ENCODE measurements at places on chromosomes 11 and 22.

DNA sequence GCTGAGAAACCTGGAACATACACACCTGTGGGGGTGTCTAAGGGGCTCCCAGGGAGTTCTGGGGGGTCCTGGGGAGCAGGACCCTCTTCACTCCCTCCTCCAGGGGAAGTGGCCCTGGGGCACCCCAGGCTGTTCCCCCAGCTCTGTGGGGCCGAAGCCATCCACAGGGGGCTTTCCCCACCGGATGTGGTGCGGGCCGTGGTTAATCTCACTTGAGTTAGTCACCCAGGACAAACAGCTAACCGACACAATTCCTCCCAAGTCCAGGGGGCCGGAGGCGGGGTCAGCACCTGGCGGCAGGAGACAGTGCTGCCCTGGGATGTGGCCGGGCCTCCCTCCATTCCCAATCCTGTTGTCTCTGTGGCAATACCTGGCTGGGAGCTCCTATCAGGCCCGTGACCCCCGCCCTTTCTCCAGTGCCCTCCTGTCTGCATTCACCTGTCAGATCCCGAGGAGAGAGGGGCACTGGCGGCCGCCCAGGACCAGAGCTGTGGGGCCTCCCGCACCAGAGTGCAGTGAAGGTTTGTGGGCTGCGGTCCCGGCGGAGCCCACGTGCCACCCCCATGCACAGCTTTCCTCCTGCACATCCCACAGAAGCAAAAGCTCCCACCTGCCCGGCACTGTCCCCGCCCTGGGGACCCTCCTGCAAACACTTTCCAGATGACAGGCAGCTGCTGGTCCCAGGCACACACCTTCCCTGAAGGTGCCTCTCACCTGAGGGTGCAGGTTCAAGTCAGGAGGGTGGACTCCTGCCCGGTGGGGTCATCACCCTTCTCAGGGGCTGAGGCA lies 5.2 kb upstream of the MUC5AC start:
- no peak for DNase-seq

DNA sequence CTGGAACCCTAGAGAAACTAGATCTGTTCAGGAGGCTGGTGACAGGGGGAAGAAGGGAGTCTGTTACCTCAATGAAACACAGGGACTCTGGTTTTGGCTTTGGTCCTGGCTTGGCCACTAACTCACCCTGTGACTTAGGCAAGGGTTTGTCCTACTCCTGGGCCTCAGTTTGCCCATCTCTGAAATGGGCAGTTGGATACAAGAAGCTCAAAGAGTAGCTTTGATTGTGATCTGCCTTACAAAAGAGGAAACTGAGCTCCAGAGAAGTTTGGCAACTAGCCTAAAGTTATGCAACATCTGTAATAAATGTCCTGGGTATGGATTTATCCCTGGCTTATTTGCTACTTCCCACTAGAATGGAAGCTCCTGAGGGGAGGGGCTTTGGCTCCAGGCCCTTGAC lies 24.0 kb upstream of the LMO1 start:
- no peak for DNase-seq

DNA sequence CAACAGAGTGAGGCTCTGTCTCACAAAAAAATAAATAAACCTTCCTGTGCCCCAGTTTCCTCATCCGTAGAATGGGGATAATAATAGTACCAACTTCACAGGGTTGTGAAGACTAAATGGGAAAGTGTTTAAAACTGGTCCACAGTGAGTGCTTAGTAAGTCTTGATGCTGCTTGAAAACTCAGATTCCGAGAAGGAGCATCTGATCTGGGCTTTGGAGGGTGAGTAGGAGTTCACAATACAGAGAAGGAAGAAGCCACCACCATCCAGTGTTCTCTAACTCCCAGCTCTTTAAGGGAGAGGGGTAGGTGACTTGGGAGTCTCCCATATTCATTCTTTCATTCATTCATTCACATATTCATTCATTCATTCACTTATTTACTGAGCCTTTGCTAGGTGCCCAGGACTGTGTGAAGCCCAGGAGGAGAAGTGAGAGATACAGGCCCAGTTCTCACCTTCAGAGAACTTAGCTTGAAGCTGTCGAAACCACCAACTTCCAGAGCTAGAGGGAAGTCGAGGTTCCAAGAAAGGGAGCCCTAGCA lies 17.7 kb downstream of the CYTH4 start:
- no peak for DNase-seq

- DNase-seq, result no peak
Measured at GRCh38 chr11:96191752-96192151, 151.2 kb downstream of the MAML2 start.

DNA sequence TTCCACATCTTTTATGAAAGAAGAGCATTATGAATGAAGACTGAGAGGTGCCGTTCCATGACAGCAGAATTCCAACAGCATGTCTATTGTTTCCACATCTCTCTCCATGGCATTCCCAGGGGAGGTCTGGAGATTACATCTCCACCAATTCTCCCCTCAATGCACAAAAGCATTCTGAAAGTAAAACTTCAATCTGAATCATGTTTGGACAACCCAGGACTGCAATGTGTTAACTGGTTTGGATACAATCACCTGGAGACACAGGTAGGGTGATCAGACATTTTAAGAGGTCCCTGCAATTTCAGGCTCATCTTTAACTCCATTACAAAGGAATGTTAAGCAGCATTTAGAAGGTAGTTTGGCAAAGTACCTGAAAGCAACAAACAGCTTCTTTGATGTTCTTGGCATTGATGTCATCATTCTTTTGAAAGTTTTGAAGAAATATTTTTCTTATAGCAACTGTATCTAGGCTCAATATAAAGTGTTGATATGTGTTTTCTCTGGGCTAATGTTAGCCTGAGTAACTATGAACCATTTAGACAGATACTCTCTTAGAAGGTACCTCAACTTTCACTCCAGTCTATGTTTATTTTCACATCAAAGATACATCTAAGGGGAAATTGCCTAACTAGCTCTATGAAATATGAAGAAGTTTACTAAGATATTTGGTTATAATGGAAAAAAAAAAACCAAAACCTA lies 181.4 kb upstream of the MTMR2 start:
- no peak for DNase-seq

- no peak for DNase-seq
Measured at GRCh38 chr11:105045676-105046296, 651 bp upstream of the CARD16 start.

- no peak for DNase-seq
Measured at GRCh38 chr11:40170078-40170477, 1289.4 kb downstream of the LRRC4C start.

GRCh38 chr22:22709719-22710445 lies 65.5 kb downstream of the GGTLC2 start:
- DNase-seq, result no peak

GRCh38 chr11:68842427-68843051 lies 823 bp upstream of the CPT1A start:
- DNase-seq, result no peak

GRCh38 chr11:134587345-134587744 lies 175.3 kb upstream of the B3GAT1 start:
- no peak for DNase-seq

GRCh38 chr22:22241554-22241898 lies 3.1 kb upstream of the VPREB1 start:
- DNase-seq, result no peak

DNA sequence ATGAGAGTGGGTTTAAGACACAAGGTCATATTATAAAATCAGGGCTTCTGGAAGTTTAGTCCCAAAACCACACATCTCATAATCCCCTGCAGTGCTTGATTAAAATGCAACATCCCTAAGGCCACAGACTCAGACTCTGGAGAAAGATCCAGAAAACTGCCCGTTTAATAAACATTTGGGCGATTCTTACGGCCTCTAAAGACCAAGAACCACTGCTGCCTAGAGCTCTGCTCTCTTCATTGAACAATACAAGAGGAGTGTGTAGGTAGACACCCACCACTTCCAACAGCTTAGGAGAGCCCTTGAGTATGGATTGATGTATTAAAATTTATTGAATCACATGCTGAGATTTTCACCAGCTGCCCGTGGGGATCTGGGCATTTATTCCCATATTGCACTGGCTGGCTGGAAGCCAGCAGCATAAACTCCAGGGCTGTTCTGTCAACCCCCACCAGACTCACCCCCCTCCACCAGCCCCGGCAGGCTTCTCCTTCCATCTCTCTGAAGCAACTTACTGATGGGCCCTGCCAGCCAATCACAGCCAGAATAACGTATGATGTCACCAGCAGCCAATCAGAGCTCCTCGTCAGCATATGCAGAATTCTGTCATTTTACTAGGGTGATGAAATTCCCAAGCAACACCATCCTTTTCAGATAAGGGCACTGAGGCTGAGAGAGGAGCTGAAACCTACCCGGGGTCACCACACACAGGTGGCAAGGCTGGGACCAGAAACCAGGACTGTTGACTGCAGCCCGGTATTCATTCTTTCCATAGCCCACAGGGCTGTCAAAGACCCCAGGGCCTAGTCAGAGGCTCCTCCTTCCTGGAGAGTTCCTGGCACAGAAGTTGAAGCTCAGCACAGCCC lies 749 bp upstream of the BEST1 start:
- DNase-seq, result peak; percentile 89

- DNase-seq, result no peak
Measured at GRCh38 chr11:18615628-18616392, 16.2 kb downstream of the MISFA start.

DNA sequence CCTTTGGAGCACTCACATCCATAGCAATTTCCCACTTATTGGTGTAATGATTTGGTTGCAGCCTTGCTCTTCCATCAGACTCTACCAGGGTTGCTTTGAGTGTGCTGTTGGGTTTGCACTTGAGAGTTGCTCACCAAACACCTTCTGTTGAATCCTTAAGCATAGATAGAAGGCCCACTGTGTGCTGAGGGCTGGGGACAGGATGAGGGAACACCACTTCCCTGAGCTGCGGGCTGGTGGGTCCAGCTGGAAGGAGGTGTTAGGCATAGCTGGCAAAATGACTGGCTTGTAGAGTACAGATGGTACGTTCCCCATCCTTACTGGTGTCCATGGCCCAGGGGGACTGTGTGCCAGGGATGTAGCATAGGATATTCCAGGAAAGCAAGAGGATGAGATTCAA lies 3.9 kb downstream of the PRDM11 start:
- no peak for DNase-seq

GRCh38 chr11:128882451-128882850 lies 8.7 kb upstream of the KCNJ5 start:
- DNase-seq, result no peak

- DNase-seq, result no peak
Measured at GRCh38 chr11:113553915-113554314, 78.7 kb upstream of the DRD2 start.

DNA sequence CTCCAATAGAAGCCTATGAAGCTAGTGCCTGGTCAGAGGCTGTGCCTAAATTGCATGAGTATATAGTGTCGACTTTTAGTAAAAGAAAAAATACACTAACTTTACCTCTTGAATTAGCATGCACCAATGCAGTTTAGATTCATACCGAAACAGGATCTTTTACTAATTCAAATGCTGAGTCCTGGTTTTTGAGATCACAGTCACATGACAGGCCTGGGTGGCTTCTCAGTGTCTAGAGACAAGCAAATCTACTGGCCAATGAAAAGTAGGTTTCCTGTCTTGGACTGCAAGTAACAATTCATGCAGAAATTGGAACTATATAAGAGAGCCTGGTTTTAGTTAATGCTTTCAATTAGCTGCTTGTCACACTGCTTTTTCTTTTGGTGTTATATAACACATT lies 7.2 kb downstream of the ARHGEF12 start:
- no peak for DNase-seq
